Fibroblast of skin of left biceps (primary cell): ENCODE measurements at places on chromosomes 4 and X.

DNA sequence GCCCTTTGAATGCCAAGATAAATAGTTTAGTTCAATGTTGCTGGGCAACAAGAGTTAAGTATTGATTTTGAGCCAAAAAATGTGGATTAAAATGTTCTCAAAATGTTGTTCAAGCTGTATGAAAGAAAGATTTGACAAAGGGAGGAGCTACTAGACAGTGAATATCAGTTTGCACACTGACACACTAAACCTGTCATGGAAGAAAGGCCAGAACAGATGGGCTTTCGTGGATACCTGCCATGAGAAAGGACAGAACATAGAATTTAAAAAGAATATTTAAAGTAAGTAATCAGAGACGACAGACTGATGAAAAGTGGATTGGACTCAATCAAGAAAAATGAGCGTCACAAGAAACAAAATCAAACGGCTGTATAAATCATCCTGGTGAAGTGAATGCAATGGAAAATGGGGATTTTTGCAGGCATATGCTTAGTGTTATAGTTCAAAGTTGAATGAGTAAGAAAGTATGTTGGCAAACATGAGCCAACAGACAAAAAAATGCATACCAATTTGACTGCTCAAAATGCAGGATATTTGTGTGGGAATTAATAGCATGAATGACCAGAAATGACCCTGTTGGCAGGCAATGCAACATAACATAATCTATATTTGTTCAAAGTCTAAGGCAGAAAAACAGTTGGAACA, 7.4 kb downstream of the PCDH18 start:
- peak; percentile 83 for DNase-seq

- DNase-seq, result no peak
These were observed 53.0 kb downstream of the MSN start for GRCh38 chrX:65720381-65720964.

DNA sequence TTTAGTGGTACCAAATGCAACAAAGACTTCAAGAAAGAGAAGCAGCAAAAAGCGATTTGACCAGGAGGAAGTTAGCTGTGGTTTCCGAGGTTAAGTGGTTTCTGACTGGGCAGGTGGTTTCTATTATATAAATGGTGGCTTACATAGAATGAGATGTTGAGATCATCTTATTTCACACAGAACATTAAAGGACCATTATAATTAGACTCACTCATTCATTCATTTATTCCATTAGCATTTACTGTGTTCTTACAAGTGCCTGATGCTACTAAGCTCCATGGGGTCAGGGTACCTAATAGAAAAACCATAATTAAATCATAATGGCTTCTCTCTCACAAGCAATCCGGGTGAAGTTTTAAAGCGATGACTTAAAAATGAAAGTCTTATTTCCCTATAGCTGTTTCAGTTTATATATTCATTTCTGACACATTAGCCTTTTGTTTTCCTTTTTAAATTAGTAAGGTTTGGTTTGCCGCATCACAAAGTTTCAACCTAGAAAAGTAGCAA, 10.6 kb downstream of the TSPAN6 start:
- no peak for DNase-seq

DNA sequence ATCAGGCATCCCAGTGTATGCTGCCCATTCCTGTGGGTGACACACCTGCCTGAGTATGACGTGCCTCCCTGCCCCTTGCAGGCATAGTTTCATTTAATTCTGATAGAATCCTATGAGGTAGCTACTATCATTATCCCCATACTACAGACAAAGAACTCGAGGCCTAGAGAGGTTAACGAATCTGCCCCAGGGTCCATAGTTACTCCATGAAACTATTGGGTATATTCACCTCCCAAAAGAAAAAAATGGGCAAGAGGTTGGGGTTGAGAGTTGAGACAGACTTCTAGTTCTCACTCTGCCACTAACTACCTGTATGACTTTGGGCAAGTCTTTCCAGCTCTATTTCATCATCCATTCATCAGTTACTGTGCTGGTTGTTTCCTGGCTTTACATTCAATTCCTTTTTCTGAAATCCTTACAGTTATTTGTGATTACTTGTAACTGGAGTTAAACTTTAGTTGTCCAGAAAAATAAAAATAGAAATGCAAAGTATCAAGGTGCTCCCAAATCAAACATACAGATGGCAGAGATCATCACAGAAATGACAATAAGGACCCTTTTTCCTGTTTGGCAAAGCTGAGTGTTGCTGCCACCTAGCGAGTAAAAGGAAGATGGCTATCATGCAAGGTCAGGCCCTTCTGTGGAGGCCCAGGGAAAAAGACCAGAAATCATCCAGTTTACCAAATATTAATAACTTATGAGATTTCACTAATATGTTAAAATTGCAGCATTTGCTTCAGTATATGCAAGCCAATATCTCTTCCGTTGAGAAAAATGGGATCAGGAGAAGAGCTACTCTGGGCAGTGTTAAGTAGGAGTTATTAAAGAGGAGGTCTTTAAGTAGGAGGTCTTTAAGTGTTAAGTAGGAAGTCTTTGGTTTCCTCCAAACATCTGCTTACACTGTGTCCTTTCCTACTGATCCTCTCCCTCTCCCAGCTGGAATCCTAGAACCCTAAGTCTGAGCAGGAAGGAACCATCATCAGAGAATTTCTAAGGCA, 17.1 kb upstream of the MAP7D3 start:
- no peak for DNase-seq

DNA sequence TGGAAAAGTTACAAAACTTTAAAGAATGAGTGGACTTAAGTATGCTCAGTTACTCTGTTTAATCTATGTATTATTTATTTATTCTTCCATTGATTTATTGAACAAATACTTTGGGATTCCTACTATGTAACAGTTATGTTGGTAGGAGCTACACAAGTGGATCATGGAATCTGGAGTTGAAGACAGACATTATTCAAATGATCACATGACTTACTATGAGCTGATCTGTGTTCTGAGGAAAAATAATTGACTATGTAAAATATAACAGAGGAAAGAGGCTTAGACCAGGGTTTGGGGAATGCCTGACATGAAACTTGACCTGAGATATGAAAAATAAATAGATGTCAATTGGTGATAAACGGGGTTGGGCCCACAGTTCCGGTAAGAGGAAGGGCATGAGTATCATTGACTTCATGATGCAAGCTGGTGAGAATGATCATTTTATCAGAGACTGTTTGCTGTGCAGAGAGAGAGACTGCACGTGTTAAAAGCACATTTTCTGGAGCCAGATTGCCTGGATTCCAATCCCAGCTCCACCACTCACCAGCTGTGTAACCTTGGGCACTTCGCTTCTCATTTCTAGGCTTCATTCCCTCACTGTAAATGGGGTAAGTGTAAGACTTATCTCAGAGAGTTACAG, 179.0 kb downstream of the SPCS3 start:
- no peak for DNase-seq

GRCh38 chr4:56981795-56982201, 3.1 kb downstream of the POLR2B start:
- DNase-seq, result no peak

GRCh38 chrX:38774249-38774648, 27.0 kb upstream of the MID1IP1 start:
- DNase-seq, result no peak

DNA sequence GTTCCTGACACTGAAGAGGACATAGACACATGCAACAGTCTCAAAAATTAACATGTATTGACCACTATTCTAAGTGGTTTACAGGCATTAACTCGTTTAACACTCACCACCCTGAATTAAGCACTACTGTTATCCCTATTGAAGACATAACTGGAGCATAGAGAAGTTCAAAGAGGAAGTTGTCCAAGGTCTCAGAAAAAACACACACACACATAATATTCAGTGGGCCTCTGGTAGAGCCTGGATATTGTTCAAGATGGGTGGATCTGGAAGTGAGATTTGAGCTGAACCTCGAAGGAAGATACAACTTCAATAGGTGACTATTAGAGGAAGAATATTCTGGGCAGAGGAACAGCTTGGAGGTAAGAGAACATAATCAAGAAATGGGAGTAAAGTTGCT, 334.9 kb downstream of the HNRNPD start:
- no peak for DNase-seq

DNA sequence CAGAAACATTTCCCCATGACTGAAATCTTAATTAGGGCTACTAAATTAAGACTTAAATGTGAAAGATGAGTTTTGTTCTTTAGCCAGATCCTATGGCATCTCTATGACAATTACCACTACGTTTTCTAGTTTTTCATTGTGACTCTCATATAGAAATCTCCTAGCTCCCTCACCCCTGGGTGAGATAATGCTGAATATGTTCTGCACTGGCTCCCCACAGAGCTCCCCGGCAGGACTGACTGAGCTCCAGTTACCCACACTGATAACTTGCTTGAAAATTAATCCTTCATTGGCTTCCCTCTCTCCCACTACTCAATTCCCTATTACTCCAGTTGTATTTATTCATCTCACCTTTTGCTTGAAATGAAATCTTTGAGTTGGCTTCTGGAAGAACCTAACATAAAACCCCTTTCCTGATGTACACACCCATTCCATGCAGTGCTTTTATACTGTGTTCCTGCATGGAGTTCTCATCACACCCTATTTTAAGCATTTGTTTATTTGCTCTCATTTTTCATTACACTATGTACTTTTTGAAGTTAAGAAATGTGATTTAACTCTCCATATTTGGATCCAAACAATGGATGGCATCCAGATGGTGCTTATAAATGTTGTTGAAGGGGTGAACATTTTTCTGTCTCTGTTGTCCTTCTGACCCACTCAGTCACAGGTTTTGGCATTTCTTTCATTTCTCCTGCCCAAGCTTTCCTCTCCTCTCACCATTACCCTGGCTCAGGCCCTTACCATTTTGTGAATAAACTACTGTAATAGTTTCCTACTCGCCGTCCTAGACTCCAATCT, 623.4 kb downstream of the SPRY1 start:
- DNase-seq, result no peak

DNA sequence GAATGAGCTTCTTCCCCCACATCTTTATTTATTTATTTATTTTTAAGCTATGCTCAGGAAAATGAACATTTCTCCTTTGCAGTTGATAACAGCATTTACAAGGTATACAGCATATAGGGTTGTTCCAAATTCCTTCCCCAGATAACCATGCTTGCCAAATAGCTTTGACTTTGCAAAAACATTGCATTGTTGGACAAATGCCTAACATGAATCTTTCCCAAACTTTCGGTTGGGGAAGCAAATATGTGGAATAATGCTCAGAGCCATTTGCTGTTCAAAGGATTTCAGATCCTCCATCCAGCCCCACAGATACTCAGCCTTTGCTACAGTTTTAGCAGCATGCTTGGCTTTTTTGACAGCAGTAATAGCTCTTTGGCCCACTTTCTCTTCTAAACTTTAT, 127.2 kb upstream of the AGA start:
- peak; percentile 82 for DNase-seq

DNA sequence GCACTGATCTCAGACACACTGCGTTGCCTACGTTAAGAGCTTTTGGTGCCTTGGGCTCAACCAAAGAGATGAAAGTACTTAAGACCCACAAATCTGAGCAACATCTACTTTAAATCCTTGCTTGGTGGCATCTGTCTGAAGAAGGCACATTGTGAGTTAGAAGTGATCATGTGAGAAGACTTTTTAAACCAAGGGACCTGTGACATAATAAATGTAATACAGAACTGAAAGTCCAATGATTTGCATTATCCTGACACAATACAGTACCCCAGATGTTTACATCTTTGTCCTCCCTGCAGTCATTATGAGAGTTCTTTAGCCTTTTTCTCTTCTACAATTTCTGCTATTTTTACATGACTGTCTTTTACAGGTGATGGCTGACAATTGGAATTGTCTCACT, 96.7 kb upstream of the FTHL17 start:
- no peak for DNase-seq

GRCh38 chr4:74873545-74874301, 59.2 kb upstream of the PARM1 start:
- no peak for DNase-seq

DNA sequence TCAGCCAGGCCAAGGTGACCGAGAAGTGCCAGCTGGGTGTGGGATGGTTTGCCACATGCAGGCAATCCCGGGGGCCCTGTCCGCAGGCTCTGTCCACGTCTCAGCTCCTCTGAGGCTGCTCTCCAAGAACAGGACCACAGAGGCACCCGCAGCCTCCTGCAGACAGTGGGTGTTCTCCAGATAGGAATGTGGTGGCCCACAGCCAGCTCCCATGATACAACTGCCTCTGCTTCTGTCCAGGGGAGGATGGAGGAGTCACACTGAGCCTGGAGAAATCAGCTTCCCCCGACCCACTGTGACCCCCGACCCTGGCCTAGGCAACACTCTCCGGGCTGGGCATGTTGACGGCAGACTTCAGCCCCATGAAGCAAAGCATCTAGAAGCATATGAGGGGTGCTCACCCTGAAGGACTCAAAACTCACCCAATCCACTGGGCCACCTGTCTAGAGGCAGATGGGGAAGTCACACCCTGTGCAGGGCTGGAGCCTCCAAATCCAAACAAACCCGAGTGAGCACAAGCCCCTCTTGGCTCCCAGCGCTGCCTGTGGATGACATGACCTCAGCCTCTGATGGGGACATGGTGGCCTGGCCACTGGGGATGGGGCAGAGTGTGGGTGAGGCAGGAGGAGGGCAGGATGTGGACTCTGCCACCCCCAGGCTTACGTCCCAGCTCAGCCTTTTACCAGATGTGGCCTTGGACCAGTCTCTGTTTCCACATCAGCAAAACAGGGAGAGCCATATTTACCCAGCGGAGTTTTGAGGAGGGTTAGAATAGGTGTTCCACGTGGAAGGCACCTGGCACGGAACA, 102.3 kb downstream of the PSAPL1 start:
- DNase-seq, result peak; percentile 40

DNA sequence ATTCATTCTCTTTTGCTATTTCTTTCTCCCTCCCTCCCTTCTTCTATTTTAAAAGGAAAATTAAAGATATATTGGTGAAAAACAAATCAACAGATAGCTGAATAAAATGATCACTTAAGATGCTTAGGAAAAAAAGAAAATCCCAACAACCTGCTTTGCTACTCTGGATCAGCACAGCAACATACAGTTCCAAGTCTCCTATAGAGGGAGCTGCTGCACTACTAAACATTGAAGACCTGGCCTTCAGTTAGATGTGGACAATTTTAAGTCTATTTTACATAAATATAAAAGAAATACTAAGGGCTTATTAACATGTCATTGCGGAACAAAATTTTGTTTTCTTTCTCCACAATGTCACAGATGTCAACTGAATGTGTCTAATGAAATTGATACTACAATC, 226.4 kb downstream of the MAGEB5 start:
- DNase-seq, result peak; percentile 0

- DNase-seq, result no peak
These were observed 121.7 kb downstream of the TLL1 start for GRCh38 chr4:165994701-165995100.
